ENCODE measurements at places on chromosomes 5 and 9.

- no peak for DNase-seq
These were observed 100.2 kb upstream of the CCDC112 start for GRCh38 chr5:115396688-115397087.

- no peak for DNase-seq
These were observed 62.4 kb upstream of the UBAC1 start for GRCh38 chr9:136023410-136024225.

DNA sequence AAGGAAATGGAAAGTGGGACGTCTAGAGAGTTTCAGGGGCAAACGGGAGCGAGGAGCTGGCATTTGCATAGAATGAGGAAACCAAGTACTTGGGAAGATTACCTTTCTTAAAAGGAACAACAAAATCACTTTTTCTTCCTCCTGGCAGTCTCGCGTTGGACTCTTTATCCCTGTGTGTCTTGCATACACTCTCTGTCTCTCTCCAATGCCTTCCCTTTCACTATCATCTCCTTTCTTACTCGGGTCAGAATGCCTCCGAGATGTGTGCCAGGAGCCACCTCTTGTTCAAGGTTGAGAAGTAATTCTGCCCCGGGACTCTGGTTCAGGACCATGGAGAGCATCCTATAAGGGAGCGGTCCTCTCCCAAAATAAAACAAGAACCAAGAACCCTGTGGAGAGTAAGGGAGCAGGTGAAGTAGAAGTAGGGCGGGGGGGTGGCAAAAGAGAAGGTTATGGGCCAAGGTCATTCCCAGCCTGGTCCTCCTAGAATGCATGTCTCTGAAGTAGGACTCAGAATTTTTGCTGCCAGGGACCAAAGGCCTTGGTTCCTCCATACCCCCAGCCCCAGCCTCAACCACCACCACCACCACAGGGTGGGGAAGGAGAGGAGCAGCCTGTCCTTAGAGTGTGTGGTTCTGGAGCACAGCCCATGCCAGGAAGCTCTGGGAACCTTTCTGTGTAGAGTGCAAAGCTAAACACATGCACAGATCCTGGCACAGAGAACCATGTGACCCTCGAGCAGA, 72.1 kb upstream of the ARAP3 start:
- no peak for DNase-seq

GRCh38 chr5:94508461-94509148, 109.8 kb downstream of the KIAA0825 start:
- DNase-seq = peak; percentile 34

- no peak for DNase-seq
These were observed 36.3 kb downstream of the FAM163B start for GRCh38 chr9:133572821-133573361.

GRCh38 chr9:124279531-124280175, 21.9 kb downstream of the NEK6 start:
- DNase-seq = no peak

DNA sequence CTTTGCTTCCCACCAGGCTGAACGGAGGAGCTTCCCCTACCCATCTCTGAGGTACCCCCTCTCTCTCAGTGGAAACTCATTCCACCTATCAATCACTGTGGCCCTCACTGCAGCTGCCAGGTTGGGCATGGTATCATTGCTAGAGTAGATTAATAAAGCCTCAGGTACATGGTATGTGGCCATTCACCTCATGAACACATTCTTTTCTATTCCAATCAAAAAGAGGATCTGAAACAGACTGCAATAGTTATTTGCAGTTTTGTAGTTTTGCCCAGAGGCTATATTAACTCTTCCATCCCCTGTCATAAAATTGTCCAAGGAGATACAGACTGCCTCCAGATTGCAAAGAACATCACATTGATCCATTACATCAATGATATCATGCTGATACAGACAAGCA, 85.8 kb upstream of the MVB12B start:
- no peak for DNase-seq

DNA sequence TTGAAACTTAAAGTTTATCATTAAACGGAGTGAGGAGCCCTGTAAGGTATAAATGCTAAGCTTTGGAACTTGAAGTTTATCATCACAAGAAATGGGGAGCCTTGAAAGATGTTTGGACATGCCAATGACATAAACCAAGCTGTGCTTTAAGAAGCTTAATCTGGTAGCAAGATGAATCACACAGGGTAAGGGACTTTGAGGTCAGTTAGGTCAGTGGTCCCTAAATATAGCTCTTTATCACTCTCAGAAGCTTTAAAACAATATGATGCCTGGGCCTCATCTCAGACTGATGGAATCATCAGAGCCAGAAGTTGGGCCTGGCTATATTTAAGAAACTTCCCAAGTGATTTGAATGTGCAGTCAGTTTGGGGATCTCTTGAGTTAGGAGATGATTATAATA, 85.7 kb downstream of the TNC start:
- no peak for DNase-seq

- no peak for DNase-seq
These were observed 46.6 kb downstream of the COL15A1 start for GRCh38 chr9:98990181-98990870.

GRCh38 chr9:126357074-126357473, 30.4 kb downstream of the MVB12B start:
- no peak for DNase-seq

DNA sequence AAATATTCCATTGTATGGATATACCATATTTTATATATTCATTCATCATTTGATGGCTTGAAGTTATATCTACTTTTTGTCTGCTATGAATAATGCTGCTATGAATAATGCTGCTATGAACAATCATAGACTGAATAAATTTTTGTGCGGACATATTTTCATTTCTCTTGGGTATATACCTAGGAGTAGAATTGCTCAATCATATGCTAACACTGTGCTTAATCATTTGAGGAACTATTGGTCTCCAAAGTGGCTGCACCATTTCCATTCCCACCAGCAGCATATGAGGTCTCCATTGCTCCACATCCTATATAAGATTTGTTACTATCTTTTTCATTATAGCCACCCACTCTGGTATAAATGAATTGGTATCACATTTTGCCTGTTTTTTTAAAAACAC, 18.3 kb upstream of the TEK start:
- no peak for DNase-seq

DNA sequence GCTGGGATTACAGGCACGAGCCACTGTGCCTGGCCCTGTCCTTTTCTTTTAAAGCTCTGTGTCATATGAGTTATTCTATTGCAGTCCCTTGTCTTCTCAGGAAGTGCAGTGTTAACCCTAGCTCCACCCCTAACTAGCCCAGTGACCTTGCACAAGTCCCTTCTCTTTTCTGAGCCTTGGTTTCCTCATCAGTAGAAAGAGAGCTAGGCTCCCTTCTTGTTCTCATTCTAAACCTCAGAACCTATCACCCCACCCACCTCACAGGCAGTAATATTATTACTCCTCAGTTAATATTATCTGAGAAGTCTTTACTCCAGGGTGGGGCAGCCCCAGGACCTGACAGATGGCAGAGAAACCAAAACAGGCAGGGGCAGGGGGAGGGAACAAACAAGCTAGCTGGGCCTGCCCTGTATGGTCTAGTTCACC, 7.2 kb downstream of the CYFIP2 start:
- no peak for DNase-seq

GRCh38 chr5:104915226-104915625, 1352.6 kb upstream of the NUDT12 start:
- DNase-seq = no peak

DNA sequence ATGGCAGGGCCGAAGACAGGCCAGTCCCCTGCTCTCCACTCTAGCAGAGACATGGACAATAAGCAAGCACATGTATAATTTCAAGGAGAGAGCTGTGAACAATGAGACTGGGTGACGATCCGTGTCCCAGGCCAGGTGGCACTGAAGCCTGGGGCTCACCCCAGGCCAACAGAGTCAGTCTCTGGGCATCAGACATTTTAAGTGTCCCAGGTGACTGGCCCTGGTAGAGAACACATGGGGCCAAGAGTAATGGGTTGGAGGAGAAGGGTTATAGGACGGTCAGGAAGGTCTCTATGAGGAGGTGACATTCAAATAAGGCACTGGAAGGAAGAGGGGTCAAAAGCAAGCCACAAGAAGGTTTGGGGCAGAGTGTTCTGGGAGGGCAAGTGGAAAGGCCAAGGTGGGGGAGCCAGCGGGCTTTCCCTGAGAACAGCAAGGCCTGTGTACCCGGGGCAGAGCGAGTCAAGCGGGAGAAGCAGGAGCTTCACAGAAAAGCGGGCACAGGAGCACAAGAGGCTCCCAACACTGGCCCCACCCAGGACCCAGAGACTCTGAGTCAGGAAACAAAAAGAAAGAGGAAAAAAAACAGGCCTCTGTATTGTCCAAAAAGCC, 1.1 kb upstream of the AKNA start:
- no peak for DNase-seq

DNA sequence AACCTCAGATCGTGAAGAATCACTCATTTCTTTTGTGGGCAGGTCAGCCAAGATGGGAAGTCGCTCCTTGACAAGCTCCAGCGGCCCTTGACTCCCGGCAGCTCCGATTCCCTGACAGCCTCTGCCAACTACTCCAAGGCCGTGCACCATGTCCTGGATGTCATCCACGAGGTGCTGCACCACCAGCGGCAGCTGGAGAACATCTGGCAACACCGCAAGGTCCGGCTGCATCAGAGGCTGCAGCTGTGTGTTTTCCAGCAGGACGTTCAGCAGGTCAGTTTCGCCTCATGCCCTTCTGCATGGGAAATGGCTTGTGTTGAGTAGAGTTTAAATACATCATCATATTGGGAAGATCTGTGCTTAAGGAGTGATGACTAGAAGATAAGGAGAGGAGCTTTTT, 173.3 kb downstream of the TRIO start:
- DNase-seq = no peak

GRCh38 chr9:107108342-107109130, 174.5 kb upstream of the RAD23B start:
- DNase-seq = no peak

- DNase-seq = no peak
These were observed 11.5 kb upstream of the C5orf58 start for GRCh38 chr5:170221327-170221741.

GRCh38 chr5:112061666-112062065, 304.7 kb upstream of the NREP start:
- DNase-seq = no peak

DNA sequence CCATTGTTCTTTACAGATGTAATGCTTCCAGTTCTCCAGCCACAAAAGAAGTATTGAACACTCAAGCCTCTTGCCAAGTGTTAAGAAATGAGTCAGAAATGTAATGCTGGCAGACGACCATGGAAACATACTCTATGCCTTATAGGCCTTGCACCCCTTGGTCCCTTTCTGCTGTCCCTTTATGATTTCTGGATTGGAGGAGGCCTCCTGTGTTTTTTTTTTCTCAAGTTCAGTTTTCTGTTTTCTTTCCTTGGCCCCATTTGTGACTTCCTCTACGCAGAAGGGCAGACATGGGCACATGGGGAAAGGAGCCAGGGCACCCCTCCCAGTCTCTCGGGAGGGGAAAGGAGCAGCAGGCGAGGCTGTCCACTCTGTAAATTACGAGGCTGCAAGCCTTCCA, 53.4 kb downstream of the SNX18 start:
- no peak for DNase-seq

GRCh38 chr9:89611425-89611824, 6.6 kb downstream of the GADD45G start:
- peak; percentile 86 for DNase-seq

DNA sequence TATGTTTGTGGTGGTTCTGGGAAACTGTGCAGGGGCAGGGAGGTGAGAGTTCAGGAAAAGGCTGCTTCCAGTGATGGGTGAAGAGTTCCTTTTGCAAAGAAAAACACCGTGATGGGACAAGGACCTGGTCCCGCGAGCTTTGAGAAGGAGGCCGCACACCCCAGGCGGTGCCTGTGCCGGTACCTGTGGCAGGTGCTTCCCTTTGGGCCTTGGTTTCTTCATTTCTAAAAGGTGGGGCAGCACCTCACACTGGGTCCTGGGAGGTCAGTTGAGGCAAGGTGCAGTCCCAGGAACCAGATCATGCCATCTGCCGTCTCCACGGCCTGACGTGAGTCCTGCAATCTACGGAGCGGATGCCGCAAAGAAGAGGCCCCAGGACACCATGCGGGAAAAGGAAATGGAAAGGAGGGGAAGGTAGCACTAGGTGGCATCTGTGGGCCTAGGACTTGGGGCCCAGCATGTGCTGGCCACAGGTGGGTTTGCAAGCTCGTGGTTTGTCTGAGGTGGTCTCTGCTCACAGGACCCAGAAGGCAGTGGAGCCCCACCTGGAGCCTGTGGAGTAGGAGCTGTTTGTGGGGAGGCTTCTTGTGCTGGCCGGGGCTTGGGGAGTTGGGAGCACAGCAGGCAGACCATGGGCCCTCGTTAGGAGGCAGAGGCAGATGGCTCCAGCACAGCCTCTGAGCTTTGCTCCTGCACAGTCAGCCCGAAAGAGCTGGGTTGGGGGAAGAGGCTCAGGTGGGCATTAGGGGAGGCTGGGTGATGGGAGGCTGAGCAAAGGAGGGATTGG, 131.6 kb downstream of the CACNA1B start:
- DNase-seq = no peak

- no peak for DNase-seq
These were observed 24.7 kb downstream of the DNAJA1 start for GRCh38 chr9:33049680-33050361.

DNA sequence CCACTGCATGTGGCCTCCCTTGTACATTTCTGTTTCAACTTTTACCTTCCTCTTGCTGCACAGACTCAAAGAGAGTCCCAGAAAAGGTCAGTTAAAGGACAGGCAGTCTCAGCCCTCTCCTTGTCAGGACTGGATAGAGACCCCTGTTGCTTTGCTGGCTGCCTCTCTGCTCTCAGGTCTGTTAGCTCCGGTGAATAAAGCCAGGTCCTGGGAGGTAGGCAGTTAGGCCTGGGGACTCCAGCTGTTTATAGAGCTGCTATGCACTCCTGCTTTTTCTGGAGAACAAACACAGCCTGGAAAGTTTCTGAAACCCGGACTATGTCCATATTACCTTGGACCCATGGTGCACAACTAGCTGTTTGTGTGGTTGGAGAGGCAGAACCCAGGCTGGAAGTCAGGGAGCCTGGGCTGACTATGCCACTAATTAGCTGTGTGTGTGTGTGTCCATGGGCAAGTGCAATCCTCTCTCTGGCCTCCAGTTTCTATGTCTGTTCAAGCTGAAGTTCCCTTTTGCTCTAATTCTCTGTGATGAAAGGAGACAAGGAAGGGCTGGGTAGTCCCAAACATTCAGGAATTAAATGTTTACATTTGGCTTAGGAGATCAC, 42.9 kb downstream of the GLRA1 start:
- DNase-seq = no peak

DNA sequence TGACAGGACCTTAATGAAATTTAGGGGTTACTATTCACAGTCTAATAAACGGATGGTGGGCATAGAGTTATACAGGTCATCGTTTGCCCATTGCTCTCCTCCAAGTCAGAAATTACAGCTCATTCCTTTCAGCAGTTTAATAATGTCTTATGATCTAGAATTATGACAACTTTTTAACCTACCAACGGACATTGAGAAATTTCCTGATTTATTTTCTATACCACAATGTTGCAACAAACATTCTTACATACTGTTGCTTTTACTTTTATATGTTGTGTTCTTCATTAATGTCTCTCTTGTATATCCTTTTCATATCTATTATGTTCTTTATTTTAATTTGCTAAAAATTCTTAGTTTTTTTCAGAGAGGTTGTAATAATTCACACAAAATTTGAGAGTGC, 152.8 kb upstream of the PRLR start:
- no peak for DNase-seq

Measured in NCI-H146 (cell line).